M059J (cell line): ENCODE measurements at places on chromosomes 6 and 20. TPM values are rescaled to one million over a fixed set of nuclear protein-coding genes. Genes with fewer than 3 reads are reported as not detected.
A peak's percentile ranks its signal among the peaks of the same experiment; 100 is the strongest.

Gene OLIG3
- not detected in 2 replicates for total RNA-seq

Gene TEAD3
- 14.9 and 19.1 TPM in 2 replicates for total RNA-seq

- DNase-seq: peak; percentile 32
Observed at GRCh38 chr6:84093441-84094435, 60.2 kb downstream of the MRAP2 start.

- no peak for DNase-seq
Observed at GRCh38 chr6:138607478-138608433, 108.5 kb upstream of the NHSL1 start.

DNA sequence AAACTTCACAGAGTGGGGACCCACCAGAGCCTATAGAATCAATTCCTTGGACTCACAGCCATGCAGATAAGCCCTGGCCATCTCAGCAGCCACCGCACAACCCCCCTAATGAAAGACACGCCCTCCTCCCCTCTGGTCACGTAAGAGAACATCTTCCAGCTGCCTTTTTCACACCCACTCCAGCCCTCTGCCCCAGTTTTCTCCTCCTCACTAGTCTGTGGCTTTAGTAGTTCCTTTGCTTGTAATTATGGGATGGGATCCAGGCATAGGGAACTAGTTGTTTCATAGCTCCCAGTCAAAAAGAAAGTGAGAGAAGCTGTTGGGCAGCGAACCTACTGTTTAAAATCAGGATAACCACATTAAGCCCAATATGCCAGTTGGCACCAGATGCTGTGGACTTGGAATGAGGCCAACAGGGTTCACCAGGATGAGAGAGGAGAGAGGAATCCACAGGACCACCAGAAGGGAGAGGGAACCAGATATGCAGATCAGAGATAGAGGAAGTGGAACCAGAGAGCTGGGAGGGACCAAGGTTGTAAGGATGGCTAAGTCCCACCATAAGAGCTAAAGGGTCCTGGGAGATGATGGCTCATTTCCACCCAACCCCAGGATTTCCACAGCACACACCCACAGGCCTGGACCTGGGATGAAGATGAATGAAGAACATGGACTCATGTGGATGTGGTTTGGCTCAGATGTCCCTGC, 9.0 kb upstream of the BTN3A1 start:
- DNase-seq: peak; percentile 20
